Suppressor macrophage treated with lipopolysaccharide for 1 hour (primary cell): ENCODE measurements at places on chromosomes 4 and X.

GRCh38 chr4:67124716-67125115 lies 420.6 kb downstream of the CENPC start:
- DNase-seq = no peak

DNA sequence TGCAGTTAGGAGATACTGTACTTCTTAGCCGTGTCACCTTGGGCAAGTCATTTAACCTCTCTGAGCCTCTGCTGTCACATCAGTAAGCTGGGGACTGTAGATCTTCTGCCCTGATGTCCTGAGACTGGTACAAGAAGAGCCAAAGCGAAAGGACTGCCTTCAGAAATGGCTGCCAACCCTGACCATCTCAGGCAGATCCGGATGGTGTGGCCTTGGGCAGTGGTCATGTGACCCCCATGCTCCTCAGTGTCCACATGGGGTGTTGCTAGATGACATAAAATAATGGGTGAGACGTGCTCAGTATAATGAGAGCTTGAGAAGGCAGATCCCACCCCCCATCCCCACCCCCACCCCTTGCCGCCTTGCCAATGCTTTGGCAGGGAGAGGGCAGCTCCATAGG lies 60.4 kb upstream of the MTM1 start:
- DNase-seq = no peak

DNA sequence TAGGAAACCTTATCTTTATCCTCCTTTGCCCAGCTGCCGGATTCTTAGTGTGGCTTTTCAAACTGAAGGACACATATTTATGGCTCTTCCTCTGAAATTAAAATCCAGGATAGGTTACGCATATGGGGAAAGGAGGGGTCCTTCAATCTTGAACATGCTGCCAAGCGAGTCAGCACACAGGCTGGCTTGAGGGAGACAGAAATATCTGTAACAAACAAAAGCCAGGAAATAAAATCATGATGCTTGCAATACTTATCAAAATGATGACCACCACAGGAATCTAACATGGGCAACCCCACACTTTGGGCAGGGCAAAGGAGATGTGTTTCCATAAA lies 196.4 kb upstream of the LDB2 start:
- no peak for DNase-seq

DNA sequence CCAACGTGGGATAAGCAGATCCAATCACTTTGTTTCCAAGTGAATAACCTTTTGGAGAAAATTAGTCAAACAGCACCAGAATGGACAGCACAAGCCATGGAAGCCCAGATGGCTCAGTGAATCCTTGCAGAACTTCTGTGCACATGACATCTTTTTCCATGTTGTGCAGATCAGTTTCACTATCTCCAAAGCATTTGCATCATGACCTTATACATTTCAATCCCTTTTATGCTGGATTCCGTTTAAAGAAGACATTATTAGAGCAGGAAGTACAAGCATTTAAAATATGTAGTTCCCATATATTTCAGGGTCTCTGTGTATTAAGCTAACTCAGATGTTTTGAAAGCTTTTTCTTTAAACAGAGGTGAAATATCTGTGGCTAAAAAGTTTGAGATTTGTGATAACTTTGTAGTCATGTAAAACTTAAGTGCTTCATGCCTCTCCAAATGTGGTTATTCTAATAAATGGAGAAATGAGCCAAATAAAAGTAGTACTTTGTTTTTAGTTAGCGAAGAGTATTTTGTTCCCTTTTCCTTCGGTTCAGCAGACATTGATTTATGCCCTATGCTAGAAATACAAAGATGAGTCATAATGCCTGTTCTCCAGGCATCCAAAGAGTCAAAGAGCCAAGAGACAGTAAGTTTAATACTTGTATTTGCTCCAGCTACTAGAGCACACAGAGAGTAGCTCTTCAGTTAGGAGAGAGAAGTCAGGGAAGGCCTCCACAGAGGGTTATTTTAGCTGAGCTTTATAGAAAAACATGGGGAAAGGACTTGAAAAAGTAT lies 39.0 kb downstream of the PLAC8 start:
- peak; percentile 52 for DNase-seq

GRCh38 chr4:6925357-6925836 lies 15.8 kb downstream of the TBC1D14 start:
- peak; percentile 82 for DNase-seq

DNA sequence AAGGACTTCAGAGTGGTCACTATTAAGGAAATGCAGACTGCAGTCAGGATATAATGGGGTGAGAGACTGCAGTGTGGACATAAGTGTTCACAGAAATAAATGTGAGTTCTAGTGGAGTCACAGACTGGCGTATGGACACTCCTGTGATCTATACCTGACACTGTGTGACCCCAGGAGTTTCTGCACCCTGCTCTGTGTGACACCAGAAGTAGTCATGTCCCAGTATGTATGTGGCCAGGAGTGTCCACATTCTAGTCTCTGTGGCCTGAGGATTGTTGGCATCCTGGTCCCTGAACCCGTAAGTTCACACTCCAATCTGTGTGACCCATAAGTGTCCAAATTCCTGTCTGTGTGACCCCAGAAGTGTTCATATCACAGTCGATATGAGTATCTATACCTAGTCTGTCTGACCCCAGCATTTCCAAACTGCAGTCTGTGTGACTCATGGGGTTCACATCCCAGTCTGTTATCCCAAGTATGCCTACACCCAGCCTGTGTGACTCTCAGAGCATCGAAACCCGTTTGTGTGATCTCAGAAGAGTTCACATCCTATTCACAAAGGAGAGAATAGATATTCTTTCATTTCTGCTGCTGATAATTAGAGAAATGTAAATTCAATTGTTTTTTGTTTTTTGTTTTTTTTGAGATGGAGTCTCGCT lies 16.3 kb downstream of the WDR13 start:
- DNase-seq = no peak

DNA sequence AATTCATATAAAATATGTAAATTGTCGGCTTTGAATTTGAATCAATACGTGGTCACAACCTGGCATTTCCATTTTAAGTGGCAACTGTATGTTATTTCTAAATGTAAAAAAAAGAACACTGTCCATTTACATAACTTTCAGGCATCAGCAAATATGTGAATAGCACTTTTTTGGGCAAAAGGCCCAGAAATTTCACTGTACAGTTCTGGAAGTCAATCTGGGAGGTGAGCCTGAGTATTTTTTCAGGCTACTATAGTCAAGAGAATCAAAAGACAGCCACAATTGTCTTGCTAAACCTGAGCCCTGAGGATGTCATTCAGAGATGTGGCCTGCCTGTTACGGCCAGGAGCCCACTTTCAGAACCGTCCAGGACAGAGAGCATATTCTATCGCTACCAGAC lies 543.9 kb upstream of the MAGEB2 start:
- DNase-seq = no peak

DNA sequence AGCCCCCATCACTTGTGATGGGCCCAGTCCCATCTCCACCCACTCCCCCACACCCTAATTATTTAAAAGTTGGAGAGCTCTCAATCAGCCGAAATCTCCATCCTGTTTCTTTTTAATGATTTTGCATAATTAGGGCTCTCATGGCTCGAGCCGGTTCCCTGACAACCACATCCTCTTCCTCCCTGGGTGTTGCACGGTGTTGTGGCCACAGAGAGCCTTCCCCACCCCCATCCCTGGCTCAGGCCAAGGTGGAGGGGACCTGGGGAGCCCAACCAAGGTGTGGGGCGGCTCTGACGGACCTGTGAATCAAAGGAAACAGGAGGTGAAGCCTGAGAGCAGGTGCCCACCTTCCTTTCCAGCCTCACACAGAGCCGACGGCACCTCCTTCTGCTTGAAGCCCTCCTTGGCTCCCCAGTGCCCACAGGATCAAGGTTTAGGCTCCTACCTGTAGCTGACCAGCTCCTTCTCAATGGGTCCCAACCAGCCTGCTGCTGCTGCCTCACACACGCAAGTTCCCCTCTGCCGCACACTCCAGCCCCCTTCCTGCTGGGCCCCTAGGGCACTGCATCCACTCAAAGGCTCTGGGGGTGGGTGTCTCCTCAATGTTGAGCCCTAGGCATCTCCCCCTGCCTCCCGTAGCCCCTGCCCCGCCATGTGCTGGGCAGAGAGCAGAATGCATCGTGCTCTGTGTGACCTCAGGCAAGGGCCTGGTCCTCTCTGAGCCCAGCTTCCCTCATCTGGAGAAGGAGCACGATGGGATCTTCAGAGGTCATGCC lies 68.7 kb downstream of the WFS1 start:
- DNase-seq = no peak

- DNase-seq = no peak
Observed at GRCh38 chr4:70671091-70671490, 4.8 kb upstream of the JCHAIN start.

GRCh38 chr4:145884775-145885174 lies 53.8 kb downstream of the ZNF827 start:
- no peak for DNase-seq

- DNase-seq = no peak
Observed at GRCh38 chr4:122781486-122781885, 45.1 kb upstream of the FGF2 start.

GRCh38 chr4:46889410-46889809 lies 19.6 kb downstream of the COX7B2 start:
- no peak for DNase-seq

DNA sequence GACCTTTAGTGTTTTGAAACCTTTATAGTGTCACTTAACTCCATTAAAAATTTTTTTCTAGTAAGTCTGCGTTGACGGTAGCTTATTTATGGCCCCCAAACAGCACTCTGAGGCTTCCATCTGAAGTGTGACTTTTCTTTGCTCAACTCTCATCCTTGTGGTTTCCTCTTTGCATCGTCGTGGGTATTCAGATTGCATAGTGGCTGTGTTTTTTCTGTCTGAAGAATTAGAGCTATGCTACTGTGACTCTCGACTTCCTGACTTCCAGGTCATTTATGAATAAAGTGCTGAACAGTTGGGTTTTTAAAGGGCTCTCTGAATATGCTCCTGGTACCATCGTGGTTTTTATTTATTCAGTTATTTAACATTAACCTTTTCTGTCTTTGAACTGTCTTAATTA lies 44.9 kb downstream of the JADE1 start:
- DNase-seq = no peak

- DNase-seq = no peak
Observed at GRCh38 chrX:55030271-55031205, at the start of gene ALAS2. ALAS2 (minus strand) TSS chrX:55030977; CDS start chrX:55026000, 4,977 bp downstream.

DNA sequence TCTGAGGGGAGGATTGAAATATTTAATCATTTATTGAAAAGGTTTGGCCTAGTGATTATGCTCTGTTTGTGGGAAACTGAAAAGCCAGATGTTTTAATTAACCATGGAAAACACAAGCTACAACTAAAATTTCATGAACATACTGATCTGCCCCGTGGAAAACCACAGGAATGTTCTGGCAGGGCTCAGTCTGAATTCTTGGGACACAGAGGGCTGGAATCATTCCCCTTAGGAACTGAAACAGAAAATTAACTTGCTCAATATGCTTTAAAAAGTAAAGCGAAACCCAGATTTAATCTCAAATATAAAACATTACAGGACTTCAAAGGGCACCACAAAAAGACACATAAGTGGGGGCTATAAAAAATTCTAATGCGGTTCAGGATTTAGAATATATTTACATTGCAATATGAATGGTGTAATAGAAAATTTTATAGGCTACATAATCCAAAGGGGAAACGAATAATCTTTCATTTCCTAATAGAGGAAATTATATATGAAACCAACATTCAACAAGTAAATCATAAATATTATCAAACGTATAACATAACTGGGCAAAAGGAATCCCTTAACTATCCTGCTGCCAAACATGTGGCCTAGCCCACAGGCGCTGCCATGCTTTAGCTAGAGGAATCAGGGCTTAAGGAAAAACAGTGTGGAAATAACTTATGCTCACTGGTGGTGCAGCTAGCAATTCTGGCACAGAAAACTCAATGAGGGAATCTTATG lies 70.9 kb downstream of the APBB2 start:
- DNase-seq = no peak

GRCh38 chr4:74118600-74119338 lies 19.8 kb upstream of the CXCL2 start:
- DNase-seq = no peak

DNA sequence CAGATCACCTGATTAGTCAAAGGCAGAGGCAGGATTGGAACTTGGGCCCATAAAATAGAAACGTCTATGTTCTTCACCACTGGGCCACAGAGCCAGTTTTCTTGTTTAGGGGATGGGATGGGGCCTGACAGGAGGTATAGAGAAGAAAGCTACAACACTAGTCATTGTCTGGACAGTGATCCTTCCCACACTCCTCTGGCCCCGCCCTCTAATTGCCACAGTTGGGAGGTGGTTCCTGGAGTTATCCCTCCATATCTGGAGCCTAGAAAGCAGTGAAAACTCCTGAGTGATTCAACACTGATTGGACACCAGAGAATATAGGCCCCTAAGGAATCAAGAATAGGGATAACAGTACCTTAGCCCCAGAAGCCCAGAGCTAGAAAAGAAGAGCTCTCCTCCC lies 22.9 kb downstream of the RASL11B start:
- no peak for DNase-seq

DNA sequence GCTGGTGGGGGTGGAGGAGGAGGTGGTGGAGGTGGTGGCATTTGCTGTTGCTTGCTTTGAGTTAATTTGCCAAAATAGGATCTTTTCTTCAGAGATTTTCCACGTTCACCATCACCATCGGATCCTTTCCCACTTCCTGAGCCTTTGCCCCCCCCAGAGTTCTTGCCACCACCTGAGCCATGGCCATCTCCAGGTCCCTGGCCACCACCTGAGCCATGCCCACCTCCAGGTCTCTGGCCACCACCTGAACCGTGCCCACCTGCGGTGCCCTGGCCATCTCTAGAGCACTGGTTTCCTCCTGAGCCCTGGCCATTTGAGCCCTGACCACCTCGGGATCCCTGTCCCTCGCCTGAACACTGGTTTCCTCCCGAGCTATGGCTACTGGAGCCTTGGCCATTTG lies 1.9 kb downstream of the IRS4 start:
- DNase-seq = no peak

GRCh38 chrX:48715072-48715471 lies 18.5 kb downstream of the SUV39H1 start:
- DNase-seq = no peak

GRCh38 chr4:165814256-165815020 lies 58.6 kb upstream of the TLL1 start:
- DNase-seq = no peak
